ENCODE measurements at places on chromosomes 7 and 10.

DNA sequence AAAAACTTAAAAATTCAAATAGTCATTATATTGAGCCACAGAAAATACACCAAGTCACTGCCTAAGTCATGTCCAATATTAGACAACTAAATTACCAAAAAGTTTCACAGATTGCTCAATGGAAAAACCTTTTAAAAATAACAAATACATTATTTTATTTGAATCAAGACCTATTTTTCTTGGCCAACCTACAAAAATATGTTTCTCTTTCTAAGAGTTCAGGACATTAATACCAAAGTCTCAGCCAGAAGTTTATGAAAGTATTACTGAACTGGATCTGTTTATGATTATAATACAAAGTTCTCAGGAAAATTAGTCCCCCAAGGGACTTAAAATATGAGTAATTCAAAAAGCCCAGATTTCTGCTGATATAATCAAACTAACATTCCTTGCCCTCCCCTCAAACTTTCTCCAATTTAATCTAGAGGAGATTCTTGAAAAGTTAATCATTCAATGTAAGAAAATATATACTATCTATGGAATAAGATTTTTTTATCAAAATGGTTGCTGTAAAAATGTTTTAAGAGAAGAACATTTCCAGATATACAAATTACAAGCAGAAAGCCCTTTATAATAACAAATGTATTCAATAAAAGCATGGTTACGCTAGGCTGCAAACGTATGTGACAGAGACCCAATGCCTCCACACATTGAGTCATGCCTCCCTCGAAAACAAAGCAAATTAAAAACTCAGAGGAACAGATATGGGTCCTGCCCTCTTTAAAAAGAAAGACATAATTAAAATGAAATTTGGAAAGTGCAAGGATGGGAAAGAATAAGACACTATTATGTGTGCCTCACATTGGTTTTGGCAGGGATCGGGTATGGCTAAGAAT lies 381.6 kb downstream of the PARD3 start:
- DNase-seq, result no peak

GRCh38 chr10:109457302-109457638 lies 466.0 kb downstream of the XPNPEP1 start:
- no peak for DNase-seq

- DNase-seq, result peak; percentile 43
Measured at GRCh38 chr10:95236068-95236903, 42.2 kb downstream of the ACSM6 start.

GRCh38 chr10:28935061-28935460 lies 257.7 kb downstream of the BAMBI start:
- no peak for DNase-seq

GRCh38 chr10:132453470-132453861 lies 56.5 kb downstream of the PWWP2B start:
- no peak for DNase-seq

GRCh38 chr10:519716-520401 lies 169.6 kb downstream of the DIP2C start:
- no peak for DNase-seq

GRCh38 chr10:73774637-73775036 lies 7.2 kb upstream of the CHCHD1 start:
- no peak for DNase-seq

- DNase-seq, result no peak
Measured at GRCh38 chr7:30757342-30757692, 5.4 kb downstream of the INMT start.

DNA sequence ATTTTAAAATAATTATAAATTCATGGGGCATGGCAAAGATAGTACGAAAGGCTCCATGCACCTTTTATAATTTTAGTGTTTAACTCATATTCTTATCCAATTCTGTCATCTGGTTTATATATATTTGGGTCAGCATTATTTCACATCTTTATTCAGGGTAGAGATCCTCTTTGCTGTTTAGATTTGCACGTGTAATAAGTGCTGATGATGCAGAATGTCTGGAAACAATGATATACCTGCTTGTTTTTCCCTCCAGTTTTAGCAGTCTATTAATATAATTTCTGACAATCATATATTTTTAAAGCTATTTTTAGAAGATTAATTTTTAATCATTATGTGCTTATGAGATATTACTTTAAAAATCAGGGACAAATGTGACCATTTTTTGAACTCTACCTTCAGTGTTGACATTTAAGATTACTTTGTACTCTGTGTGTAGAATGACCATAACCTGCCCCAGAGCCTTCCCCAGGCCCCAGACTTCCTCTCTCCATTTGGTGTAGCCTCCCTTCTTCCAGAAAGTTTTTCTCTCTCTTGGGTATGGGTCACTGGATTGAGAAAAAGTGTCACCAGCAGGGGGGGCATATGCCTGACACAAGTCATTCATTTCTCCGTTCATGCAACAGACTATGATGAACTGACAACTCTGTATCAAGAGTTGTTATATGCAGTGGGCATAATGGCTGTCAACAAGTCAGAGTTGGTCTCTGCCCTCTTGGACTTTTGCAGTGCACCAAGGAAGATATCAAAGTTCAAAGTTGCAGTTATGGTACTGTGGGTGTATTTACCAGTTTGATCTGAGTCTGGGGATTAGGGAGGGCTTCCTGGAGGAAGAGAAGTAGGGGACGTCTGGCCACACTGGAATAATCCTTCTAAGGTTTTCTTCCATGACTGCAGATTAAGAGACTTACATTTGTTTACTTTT lies 192.6 kb upstream of the CCDC6 start:
- no peak for DNase-seq

DNA sequence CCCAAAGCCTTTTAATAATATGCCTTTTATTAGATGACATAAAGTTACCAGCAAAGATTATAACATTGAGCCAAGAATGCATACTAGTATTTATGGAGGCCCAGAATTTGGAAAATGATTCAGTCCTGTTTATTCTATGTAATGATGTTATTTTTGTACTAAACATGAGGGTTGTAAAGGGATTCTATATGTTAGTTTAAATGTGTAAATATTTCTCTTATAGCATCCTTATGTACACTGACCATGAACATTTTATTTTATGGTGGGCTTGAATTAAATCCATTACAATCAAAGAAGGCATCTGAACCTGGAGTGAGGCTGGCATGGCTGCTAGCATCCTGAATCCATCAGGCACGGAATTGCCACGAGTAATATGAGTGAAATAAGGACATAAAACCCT lies 80.2 kb downstream of the RAB18 start:
- DNase-seq, result no peak

GRCh38 chr10:48556065-48556464 lies 48.8 kb downstream of the ARHGAP22 start:
- DNase-seq, result no peak

GRCh38 chr7:140176122-140176701 lies 571 bp downstream of the KDM7A start:
- DNase-seq, result peak; percentile 40

DNA sequence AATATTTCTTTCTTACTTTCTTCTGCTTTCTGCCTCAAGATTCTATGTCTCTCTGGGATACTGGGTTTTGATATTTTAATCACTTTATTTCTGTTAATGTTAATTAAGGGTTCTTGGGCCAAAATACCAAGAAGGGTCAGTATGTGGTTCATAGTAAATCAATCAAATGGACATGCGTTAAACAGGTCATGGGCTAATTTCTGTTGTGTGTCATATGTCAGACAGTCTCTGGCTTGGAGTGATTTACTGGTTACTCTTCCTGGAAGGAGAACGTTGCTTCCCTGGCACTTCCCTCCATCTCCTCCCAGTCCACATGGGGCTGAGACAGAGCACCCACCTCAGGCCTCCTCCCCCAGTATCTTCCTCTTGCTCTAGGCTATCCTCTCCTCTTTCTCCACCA lies 489.1 kb downstream of the SUGCT start:
- no peak for DNase-seq

- DNase-seq, result no peak
Measured at GRCh38 chr7:77188731-77189437, 10.7 kb downstream of the FGL2 start.

DNA sequence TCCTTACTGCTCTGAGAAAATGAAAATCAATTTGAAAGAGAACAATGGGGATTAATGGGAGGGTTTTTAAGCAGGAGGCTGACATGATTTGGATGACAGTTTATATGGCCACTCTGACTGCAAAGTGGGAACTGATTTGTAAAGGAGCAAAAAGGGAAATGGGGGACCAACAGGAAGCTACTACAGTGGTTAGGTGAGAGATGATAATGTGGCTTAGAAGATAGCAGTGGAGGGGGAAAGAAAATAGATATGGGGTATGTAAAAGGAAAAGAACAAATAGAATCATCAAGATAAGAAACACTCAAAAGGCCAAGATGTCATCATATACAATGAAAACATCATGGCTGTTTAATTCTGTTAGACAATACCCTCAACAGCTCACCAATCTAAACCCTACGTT lies 177.5 kb downstream of the ANK3 start:
- no peak for DNase-seq

- no peak for DNase-seq
Measured at GRCh38 chr7:36763132-36763816, 39.0 kb upstream of the AOAH start.

- DNase-seq, result no peak
Measured at GRCh38 chr10:110151467-110151866, 55.9 kb upstream of the MXI1 start.

- no peak for DNase-seq
Measured at GRCh38 chr10:107548301-107548700, 383.8 kb upstream of the SORCS1 start.

DNA sequence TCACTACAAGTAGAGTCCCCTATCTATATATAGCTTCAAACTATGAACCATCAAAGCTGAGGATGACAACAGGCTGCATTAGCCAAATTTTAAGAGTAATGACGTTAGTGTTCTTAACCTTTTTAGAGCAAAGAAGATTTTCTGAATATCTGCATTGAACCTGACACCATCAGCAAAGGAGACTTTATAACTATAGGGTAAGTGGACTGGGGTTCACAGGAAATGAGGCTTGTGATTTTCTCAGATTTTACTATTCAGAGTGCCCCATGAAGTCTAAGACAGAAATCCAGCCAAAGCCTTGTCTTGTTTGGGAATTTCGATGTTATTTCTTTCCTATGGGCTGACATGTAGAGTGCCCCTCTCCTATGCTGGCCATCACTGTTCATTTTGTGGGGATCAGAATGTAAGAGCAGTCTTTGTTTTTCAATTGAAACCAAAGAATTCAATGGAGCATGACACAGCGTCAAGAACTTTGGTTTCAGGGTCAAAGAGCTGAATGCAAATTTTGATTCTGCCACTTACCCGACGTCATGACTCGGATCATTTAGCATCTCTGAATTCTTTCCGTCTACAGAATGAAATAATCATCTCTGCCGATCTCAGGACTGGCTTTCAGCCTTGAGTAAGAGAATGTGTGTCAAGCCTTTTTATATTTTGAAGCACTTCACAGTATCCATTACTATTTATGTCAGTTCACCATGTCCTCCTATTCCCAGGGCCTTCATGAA lies 52.7 kb downstream of the DENND11 start:
- peak; percentile 54 for DNase-seq

- DNase-seq, result no peak
Measured at GRCh38 chr10:65611592-65611991, 1314.2 kb upstream of the LRRTM3 start.

- no peak for DNase-seq
Measured at GRCh38 chr10:110959379-110960332, 40.3 kb downstream of the SHOC2 start.

- peak; percentile 35 for DNase-seq
Measured at GRCh38 chr7:142478479-142479220, 220.8 kb upstream of the PRSS58 start.

DNA sequence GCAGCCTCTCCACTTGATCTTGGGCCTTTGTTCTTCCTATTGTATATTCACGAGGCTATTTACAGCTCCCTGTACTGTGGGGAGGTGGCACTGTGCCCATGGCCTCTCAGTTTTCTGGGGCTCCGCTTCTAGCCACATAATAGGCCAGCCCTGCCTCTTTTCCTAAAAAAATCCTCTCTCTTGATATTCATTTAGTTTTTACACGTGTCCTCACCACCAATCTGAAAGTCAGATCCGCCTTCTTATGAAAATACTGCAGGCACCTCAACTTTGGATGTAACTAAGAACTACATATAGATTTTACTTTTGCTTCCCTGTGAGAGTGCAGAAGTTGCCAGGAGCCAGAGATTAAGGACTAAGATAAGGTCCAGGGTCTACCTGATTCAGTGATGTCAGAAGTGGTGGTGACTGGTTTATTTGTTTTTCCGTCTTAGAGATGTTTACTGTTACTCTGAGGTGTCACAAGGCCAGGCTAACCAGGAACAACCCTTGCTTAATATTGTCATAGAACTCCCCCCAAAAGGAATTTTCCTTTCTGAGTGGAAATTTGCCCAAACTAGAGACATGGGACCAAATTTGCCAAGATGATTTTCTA lies 7.8 kb downstream of the BAMBI start:
- no peak for DNase-seq

DNA sequence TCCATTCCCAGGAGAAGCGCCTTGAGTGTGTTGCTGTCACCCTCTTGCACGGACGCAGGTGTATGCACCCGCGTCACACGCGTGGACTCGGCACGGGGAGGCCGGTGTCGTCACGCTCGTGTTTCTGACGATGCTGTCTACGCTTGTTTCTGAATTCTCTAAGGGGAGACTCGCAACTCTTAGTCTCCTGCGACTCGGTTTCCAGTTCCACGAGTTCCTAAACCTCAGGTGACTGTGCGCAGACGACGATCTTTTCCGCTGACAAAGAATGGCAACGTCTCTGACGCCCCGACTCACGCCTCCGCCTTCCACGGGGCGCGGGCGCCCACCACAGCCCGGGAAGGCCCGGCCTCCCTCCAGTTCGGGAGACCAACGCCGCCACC lies 579 bp downstream of the IDI1 start:
- DNase-seq, result no peak

- no peak for DNase-seq
Measured at GRCh38 chr10:26441491-26442214, 3.5 kb downstream of the APBB1IP start.

- no peak for DNase-seq
Measured at GRCh38 chr7:5582532-5582935, 158.9 kb upstream of the TNRC18 start.

- DNase-seq, result no peak
Measured at GRCh38 chr7:125033506-125033905, 103.9 kb upstream of the POT1 start.

DNA sequence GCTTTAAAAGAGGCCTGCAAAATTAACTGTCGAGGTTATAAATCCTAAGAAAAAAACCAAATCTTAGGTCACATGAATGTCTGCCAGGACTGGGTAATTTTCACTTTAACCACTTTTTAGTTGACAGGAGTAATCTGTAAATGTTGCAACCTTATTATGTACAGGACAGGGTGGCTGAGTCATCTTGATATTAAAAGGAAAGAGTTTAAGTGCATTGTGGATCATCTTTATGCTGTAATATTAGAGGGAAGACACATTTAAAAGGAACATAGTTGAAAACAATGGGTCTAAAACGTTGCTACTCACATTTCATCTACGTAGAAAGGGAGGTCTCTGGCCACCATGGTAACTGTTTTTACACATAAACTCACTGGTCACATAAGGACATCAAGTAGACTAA lies 115.5 kb downstream of the LSMEM1 start:
- no peak for DNase-seq

- DNase-seq, result no peak
Measured at GRCh38 chr7:5367661-5368060, 56.0 kb downstream of the TNRC18 start.

GRCh38 chr7:135942614-135943013 lies 34.5 kb downstream of the MTPN start:
- peak; percentile 59 for DNase-seq
